ENCODE measurements at places on chromosomes 5 and 9.

DNA sequence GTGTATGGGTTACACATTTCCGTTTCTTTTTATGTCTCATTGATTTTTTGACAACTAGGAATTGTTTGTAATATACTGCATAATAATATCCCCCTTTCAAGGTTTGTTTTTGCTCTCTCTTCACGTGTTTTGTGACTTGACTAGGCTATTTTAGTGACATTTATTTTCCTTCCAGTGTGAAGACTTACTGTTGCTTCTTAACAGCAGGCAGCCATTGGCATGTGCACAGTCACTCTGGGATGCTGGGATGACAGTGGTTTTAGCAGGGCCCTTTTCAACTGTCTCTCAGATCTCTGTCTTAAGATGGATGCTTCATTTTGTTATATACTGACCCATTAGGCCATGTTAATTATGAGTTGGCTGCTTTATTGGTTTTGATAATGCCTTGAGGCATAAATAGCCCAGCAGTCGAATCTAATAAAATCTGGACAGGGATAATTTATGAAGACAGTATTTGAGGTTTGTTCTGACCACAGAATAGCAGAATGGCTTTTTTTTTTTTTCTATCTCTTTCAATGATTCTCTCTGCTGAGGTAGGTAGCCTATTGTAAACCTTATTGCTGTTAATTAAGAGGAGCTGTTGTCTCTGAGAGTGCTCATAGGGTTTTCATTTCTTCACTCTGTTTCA is 536.0 kb downstream of the GABRG2 start:
- H3K4me3 ChIP-seq = no peak overlapping the region
- no peak for DNase-seq
- H3K27ac ChIP-seq = no peak overlapping the region
- no peaks in the 10 kb centered on the region for H3K27me3 ChIP-seq

DNA sequence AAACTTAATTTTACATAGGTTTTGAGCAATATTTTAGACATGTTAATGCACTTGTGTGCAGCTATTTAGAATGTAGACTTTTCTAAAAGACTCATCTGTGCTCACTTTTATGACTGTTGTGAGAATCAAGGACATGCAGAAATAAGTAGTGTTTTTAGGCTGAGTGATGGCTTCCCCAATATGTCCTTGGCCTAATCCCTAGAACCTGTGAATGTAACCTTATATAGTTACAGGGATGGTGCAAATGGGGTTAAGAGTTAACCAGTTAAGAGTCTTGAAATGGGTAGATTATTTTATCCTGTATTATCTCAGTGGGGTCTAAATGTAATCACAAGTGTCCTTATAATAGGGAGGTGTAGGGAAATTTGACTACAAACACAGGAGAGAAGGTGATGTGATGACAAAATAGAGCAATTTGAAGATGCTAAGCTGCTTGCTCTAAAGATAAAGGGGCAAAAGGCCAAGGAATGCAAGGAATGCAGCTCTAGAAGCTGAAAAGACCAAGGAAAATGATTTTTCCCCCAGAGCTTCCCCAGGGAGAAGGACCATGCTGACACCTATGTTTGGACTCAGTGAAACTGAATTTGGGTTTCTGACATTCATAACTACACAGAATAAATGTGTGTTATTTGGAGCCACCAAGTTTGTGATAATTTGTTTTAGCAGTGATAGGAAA is 298.0 kb upstream of the PAPPA start:
- no peak for DNase-seq
- H3K36me3 ChIP-seq = no peaks in the 10 kb centered on the region
- no peaks in the 10 kb centered on the region for H3K4me1 ChIP-seq
- no peaks in the 10 kb centered on the region for H3K27me3 ChIP-seq
- no peak overlapping the region for H3K4me3 ChIP-seq
- no peak overlapping the region for H3K27ac ChIP-seq

- no peak overlapping the region for H3K27ac ChIP-seq
- no peaks in the 10 kb centered on the region for H3K4me1 ChIP-seq
- DNase-seq = no peak
- peaks cover 8% of the 10 kb centered on the region for H3K27me3 ChIP-seq
- no peaks in the 10 kb centered on the region for H3K36me3 ChIP-seq
Observed at GRCh38 chr5:175098301-175098700, 345.7 kb downstream of the DRD1 start.

DNA sequence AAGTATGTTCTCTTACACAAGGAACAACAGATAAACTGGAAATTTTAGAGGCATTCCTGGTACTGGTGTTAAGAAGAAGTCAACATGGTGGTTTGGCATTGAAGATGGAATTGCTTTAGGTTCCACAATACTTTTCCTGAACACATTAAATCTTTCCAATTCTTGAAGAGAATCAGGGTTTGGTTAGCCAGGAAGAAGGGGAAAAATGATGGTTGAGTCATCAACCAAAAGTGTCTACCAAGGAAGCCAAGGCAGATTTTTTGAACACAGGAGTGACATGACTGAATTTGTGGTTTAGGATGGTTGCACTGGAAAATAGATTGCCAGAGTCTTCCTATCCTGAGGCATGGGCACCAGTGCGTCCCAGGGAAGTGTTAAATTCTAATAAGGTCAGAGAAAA is 433.4 kb downstream of the TMEM38B start:
- no peaks in the 10 kb centered on the region for H3K36me3 ChIP-seq
- H3K4me1 ChIP-seq = no peaks in the 10 kb centered on the region
- no peak for DNase-seq
- H3K27me3 ChIP-seq = no peaks in the 10 kb centered on the region
- H3K4me3 ChIP-seq = no peak overlapping the region

GRCh38 chr5:151464101-151464500 is 16.7 kb downstream of the SLC36A1 start:
- peaks cover 4% of the 10 kb centered on the region for H3K4me1 ChIP-seq
- no peak overlapping the region for H3K4me3 ChIP-seq
- DNase-seq = no peak
- peaks cover 70% of the 10 kb centered on the region for H3K36me3 ChIP-seq

DNA sequence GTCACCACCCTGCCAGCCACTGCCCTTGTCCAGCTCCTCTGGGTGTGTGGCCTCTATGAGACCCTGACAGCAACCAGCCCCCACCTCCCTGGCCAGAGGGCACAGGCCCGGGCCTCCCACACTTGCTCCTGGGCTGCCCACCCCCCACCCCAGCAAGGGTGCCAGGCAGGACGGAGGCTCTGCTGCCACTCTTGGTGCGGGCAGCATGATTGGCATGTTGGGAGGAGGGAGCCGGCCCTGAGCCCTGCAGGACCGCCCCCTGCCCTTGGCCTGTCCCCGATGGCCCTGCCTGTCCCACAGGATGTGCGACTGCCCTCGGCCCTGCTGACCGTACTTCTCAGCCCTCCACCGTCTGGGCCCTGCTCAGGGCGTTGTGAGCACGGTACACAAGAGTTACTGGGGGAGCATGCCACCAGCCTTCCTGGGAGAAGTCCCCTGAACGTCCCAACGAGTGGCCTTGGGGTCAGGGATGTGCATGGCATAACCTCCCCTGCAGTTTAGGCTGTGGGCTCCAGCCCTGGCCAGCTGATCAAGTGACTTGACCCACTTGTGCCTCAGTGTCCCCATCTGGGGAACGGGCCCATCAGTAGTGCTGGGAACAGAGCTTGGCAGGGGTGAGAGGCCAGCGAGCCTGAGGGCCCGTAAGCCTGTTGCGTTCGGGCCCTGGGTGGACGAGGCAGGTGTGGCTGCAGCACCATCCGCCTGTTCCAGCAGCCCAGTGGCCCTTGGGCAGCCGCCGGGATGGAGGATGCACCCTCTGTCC is 16.0 kb downstream of the GPSM1 start:
- no peak overlapping the region for H3K27ac ChIP-seq
- peaks cover 68% of the 10 kb centered on the region for H3K36me3 ChIP-seq
- H3K4me1 ChIP-seq = peaks cover 47% of the 10 kb centered on the region
- H3K4me3 ChIP-seq = no peak overlapping the region
- no peak for DNase-seq

DNA sequence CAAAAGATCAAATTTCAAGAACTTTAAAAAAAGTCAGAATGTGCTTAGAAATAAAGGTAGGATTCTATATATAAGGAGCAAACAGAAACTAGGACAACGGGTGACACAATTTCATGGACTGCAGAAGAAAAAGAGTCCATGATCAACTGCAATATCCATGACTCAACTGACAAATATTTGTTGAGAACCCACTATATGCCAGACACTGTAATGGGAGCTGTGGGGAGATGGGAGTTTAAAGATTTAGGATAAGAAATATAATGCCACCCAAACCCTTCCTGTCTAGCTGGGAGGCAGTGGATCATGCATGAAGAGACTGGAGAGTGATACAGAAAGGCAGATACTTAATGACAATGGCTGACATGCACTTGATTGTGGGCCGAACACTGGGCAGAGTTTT is 27.6 kb upstream of the CCDC112 start:
- H3K27ac ChIP-seq = no peak overlapping the region
- no peak overlapping the region for H3K4me3 ChIP-seq
- H3K27me3 ChIP-seq = no peaks in the 10 kb centered on the region
- no peak for DNase-seq
- H3K4me1 ChIP-seq = no peaks in the 10 kb centered on the region
- no peaks in the 10 kb centered on the region for H3K36me3 ChIP-seq

DNA sequence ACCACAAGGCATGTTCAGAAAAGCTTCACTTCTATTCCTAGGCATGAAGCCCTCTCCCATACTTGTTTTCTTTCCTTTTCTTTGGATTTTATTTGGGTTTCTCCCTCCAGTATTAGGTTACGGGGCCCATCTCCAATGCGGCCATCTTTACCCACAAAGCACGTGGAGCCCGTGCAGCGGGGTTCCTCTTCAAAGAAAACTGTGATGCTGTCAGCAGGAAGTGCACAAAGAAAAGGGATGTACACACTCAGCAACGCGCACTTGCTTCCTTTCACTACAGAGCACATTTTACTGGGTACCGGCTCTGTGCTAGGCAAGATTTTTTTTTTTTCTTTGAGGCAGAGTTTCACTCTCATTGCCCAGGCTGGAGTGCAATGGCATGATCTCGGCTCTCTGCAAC is 106.6 kb downstream of the COL23A1 start:
- DNase-seq = no peak
- H3K27ac ChIP-seq = no peak overlapping the region
- H3K4me3 ChIP-seq = no peak overlapping the region

DNA sequence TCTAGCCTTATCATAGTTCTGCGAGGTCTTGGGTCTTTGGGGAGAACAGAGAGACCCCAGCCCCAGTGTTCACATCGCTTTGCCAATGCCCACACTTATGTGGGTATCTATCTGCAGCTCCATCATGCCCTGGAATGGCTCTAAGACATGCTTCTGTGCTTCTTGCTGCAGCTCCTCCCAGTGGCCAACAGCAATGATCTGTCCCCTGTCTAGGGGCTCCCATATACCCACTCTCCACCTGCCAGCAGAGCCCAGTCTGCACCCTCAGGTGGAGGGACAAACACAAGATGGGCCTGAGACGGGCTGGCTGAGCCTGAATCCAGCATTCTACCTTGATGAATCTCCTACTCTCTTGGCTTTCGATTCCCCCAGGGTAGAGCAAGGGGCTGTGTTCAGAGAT is 14.6 kb upstream of the DAP start:
- H3K36me3 ChIP-seq = no peaks in the 10 kb centered on the region
- no peak overlapping the region for H3K4me3 ChIP-seq
- no peak overlapping the region for H3K27ac ChIP-seq
- no peaks in the 10 kb centered on the region for H3K4me1 ChIP-seq
- no peak for DNase-seq

DNA sequence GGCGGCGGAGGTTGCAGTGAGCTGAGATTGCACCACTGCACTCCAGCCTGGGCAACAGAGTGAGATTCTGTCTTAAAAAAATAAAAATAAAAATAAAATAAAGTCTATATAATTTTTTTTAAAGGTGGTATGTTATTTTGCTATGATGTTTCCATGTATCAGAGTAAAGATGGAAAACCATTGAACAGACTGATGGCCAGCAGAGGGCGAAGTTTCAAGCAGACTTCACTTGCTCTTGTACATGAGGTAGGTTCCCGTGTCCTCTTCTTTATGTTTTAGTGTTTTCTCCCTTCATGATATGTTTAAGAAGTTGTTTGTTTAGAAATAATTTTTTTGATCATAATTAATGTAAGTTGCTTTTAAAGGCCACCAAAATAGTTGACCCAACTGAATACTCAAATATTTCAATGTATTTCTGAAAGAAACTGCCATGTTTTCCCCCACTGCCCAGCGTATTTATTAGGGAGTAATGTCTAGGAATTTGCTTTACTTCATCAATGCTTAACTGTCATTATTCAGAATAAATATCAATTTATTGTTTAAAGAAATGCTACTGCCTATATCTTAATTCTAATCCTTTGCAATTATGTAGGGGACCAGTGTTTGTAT is 146.4 kb downstream of the HACD4 start:
- no peak overlapping the region for H3K4me3 ChIP-seq
- DNase-seq = peak; percentile 52
- no peaks in the 10 kb centered on the region for H3K27me3 ChIP-seq
- H3K27ac ChIP-seq = no peak overlapping the region
- H3K36me3 ChIP-seq = peaks cover 72% of the 10 kb centered on the region
- H3K4me1 ChIP-seq = no peaks in the 10 kb centered on the region

GRCh38 chr5:9815051-9815450 is 184.9 kb upstream of the TAS2R1 start:
- H3K4me3 ChIP-seq = no peak overlapping the region
- no peaks in the 10 kb centered on the region for H3K27me3 ChIP-seq
- peak; percentile 44 for DNase-seq
- H3K36me3 ChIP-seq = no peaks in the 10 kb centered on the region

Data from mesenchymal stem cell (in vitro differentiated cells and primary cell).